ENCODE measurements at places on chromosomes 2 and 18. TPM values are rescaled to one million over a fixed set of nuclear protein-coding genes. Genes with fewer than 3 reads are reported as not detected.

DNA sequence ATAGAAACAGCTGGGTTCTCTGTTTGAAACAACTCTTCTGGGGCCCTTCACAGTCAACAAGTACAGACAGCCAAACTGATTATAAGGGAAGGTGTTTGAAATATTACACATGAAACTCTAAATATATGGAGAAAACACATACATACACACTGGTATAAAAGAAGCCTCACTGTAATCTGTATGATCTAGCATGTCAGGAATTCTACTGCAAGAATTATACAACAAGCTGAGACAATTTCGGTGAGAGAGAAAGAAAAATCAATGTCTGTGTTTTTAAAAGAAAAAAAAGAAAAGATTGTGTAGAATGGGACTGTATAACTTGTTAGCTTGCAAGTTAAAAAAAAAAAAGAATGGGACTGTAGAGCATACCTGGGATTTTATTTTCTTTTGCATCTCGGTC, 26.3 kb downstream of the IRS1 start:
- no peak for DNase-seq

DNA sequence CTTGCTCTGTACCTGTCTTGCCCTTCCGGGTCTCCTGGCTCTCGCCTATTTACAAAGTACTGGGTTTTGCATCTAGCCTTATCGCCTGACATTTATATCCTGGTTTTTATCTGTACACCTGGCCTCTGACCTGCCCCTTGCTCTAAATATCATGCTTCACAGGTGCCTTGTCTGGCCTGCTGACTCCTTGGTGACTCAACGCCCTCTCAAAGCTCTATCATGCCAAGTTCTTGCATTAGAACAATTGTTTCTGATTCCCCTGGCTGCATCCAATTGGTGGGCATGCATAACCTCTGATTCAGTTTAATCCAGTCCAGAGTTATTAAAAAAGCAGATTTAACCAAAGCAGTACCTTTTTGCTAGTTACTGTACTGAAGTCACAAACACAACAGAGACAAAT, 113.9 kb upstream of the CCDC68 start:
- DNase-seq = no peak

CFAP65 gene
- not detected for total RNA-seq

DNA sequence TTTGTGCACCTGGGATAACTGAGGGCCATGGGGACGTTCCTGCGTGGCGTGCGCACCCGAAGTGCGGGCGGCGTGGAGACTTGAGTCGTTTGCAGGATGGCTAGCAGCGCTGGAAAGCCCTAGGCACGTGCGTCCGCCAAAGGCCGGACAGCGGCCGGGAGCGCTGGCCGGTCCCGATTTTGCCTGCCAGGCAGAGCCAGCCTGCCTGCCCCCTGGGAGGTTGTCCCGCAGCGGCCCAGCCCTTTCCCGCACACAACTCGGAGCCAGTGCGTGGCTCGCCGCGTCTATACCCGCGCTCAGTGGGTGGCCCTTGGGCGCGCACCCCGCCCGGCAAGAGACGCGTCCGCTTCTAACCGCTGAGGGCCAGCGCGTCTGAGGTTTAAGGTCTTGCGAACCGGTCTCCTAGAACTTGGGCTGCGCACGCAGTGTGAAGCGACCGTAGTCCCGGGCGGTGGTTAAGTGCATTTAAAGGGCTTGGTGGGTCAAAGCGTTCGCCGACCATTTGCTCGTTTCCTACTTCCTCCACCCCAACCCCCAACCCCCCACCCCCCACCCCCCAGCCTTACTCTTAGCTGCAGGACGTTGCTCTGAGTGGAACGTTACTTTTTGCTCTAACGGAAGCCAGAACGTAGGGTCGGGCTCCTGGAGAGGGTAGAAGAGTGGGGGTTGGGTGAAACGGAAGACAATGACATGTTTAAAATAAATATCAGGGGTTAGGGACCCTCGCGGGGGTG, 627 bp downstream of the CDCA7 start:
- DNase-seq = no peak

DNA sequence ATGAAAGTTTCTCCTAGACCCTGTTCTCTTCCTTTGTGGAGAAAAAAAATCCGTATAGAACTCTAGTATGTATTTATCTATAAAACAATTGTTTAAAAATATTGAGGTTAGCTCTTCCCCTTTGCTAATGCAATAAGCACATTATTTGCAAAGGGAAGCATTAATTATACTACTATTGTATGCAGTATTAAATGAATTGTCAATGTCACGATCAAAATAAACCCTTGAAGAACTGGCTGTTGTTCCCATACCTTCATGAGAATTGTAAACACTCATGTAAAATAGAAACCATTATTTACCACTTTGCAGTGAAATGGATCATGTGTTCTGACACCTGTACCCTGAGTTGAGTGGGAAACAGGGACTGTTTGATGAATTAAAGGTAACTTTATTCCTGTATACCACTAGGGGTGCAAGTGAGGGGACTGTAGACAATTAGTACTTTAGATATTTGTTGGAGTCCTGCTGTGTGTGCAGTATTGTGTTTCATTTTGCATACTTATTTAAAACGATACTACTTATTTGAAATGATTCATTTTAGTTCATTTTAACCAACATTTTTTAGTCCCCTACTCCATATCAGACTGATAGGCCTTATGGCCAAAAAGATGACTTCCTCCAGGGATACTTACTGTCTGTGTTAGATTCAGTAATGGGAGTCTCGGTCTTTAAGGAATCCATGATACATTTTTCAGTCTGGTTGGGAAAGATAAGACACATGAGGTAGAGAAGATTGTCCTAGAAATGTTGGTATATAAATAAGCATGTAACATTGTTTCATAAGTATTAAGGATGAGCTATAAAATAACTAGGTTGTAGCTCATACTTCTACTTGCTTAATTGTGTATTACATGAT, 7.9 kb downstream of the PKP4 start:
- DNase-seq = no peak

DNA sequence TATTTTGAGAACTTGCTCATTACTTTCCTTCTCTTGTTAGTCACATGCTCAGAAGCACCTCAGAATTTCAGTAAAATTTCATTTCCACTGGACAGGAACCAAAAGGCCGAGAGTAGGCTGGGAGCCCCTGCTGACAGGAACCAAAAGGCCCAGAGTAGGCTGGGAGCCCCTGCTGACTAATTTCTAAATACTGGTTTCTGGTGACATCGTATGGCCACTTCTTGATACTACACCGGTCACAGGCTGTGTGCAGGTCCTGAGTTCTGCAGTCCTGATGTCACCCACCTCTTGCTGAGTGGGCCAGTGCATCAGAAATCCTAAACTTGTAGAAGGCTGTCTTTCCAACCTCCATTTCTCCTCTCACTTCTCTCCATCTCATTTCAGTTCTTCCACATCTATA, 17.7 kb upstream of the EN1 start:
- DNase-seq = peak; percentile 19

DNA sequence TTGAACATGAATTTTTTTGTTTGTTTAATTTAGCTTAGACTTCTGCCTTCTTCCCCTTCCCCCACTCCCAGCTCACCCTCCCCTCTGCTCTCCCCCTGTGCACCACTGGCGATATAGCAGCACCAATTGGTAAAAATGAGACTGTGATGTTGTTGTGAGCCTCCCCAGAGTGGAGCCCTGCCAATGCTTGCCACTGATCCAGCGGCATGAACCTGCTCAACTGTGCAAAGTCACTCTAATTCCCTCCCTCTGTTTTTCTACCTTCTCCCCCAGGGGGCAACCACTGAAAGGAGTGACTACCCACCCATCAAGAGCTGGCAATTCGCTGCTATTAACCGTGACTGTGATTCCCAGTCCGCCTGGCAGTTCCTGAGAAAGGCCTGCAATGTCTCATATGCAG, 30.2 kb downstream of the KLHL14 start:
- DNase-seq = no peak

PID1 gene
- total RNA-seq = not detected

BCL2 gene
- total RNA-seq = 36.5 TPM

- DNase-seq = peak; percentile 78
Measured at GRCh38 chr2:61694312-61695274, 156.4 kb upstream of the XPO1 start.

DAPL1 gene
- total RNA-seq = not detected

- DNase-seq = no peak
Measured at GRCh38 chr2:45370369-45370768, 240.7 kb downstream of the SRBD1 start.

GRCh38 chr2:191012845-191013681, 908 bp downstream of the STAT1 start:
- no peak for DNase-seq

MRPL33 gene
- total RNA-seq = 50.1 TPM

DNA sequence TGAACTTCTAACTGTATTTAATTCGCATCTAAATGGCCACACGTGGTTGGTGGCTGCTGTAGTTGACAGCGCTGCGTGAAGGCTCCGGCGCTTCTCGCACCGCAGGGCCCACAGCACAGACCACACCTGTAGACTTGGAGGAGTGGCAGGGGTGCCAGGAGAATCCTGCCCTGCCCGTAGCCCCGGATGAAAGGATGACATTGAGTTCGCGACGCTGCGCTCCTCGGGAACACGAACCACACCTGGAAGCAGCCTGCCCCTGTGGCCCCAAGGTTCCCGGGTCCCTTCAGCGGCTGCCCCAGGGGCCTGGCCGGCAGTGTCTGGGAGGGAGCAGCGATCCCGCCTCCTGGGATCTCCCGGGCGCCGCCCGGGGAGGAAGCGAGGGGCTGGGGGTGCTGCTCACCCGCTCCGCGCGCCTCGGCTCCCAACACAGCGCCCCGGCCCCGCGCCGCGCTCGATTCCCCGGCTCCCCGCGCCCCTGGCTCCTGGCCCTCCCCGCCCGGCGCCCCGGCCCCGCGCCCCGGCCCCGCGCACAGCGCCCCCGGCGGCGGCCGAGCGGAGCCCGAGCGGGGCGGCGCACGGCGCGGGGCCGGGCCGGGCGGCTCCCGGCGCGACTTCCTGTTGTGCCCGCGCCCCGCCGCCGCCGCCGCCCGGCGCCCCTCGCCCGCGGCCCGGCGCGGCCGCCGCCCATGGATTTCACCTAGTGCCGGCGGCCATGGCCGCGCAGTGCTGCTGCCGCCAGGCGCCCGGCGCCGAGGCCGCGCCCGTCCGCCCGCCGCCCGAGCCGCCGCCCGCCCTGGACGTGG, at the start of gene RNPEPL1:
Gene RNPEPL1 (plus strand): TSS at position 613 of the 806 bp plus-strand sequence. CDS start 103 bp downstream, at position 716.
- no peak for DNase-seq

DNA sequence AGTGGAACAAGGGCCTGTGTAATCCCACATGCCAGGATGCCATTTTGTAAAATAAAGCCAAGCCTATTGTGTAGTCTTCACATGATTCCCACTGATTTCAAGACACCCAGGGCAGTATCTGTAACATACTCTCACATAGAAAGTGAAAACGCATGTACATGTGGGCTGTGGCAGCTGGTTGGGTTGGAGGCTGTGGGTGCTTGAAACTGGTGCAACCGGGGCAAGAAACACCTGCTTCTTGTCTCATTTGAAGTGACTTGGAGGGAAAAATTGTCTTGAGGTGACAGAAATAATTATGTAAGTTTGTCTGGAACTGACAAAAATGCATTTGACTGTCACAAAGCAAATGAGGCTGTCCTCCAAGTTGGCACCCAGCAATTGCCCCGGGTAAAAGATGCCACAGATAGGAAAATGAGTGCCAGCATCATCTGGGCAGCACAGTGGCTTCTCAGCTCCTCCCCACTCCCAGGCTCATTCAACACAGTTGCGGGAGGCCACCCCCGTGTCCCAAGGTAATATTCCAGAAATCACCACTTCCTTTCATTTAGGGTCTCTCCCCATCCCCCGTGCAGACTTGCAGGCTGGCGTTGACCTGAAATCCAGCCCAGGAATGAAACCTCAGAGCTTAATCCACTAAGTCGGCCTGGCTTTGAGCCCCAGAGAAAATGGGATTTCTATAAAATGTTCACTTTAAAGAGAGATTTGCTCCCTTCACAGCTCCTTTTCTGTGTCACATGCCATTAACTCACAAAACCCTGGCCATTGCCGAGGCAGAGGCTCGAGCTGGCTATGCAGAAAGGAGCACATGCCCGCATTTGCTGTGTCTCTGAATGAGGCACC, 293.9 kb upstream of the PARD3B start:
- no peak for DNase-seq

NAT8 gene
- not detected for total RNA-seq

SATB2 gene
- 0.10 TPM for total RNA-seq

GRCh38 chr2:11577101-11577883, 43.4 kb downstream of the GREB1 start:
- no peak for DNase-seq

- no peak for DNase-seq
Measured at GRCh38 chr2:44927985-44928482, 13.5 kb upstream of the SIX3 start.

POU3F3 gene
- total RNA-seq = not detected

SPDYA gene
- 0.58 TPM for total RNA-seq

RNF149 gene
- total RNA-seq = 15.6 TPM

DNA sequence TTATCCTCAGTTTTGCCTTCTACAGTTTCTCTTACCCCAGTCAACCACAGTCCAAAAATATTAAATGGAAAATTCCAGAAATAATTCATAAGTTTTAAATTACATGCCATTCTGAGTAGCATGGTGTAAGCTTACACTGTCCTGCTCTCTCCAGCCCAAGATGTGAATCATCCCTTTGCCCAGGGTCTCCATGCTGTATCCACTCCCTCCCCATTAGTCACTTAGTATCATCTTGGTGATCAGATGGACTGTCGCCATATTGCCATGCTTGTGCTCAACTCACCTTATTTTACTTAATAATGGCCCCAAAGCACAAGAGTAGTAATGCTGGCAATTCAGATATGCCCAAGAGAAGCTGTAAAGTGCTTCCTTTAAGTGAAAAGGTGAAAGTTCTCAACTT, 18.5 kb upstream of the CCNT2 start:
- no peak for DNase-seq

- DNase-seq = no peak
Measured at GRCh38 chr18:64714086-64714485, 565.2 kb upstream of the LINC00305 start.

GRCh38 chr18:29309366-29309765, 1132.4 kb upstream of the CDH2 start:
- no peak for DNase-seq

RTP5 gene
- not detected for total RNA-seq

DNA sequence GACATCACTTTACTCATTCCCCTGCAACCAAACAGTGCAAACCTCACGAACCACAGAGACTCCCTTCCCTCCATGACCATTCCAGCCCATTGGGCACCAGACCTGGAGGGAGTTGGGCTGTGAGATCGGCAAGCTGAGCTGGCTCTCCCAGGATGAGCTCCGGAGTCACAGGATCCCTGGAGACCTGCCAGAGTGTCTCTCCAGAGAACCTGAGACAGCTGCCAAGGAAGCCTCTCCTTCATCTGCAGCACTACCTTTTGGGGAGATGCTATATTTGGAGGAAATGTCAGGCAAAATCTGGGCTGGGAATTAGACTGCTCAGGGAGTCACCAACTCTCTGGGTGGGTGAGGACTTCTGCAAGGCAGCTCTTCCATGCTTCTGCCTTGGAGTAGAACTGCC, 417.4 kb downstream of the TNS1 start:
- no peak for DNase-seq

DNA sequence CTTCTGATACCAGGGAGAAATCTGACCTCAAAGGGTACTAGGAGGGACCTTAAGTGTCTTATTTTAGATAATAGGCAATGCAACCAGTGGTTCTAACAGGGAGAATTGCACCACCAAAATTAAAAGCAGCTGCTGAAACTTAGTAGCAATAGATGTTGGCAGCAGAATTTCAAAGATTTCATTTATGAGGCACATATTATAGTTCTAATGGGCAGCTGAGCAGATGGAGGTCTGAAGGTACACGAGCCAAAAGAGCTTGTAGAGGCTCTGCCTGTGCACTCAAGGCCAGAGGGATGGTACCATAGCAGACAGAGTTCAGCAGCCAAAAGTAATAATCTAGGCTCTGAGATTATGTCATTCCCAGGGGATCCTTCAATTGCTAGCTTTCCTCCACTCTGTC, 87.3 kb upstream of the NCKAP5 start:
- no peak for DNase-seq

KANSL1L gene
- total RNA-seq = 4.3 TPM

BOK gene
- total RNA-seq = 0.08 TPM

Measured in GM12878 (cell line).